ENCODE measurements at places on chromosomes 16 and 17.

GRCh38 chr17:16121915-16122314 lies 93.4 kb downstream of the NCOR1 start:
- DNase-seq, result no peak

DNA sequence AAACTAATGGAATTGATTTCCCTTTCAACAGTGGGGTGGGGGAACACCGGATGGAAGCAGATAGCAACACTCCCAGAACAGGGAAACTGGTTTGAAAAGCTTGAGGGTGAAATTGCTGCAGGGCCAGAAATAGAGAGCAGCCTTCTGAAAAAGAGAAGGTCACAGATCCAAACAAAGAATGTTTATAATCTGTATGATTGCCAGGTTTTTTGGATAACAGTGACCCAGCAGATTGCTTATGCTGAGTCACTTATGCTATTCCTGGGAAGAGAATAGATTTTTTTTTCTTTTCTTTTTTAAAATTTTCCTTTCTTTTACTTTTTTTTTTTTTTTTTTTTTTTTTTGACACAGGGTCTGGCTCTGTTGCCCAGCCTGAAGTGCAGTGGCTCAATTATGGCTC lies 641.3 kb downstream of the KCNJ2 start:
- DNase-seq, result no peak

- DNase-seq, result no peak
Measured at GRCh38 chr17:49082231-49082630, 50.3 kb upstream of the B4GALNT2 start.

DNA sequence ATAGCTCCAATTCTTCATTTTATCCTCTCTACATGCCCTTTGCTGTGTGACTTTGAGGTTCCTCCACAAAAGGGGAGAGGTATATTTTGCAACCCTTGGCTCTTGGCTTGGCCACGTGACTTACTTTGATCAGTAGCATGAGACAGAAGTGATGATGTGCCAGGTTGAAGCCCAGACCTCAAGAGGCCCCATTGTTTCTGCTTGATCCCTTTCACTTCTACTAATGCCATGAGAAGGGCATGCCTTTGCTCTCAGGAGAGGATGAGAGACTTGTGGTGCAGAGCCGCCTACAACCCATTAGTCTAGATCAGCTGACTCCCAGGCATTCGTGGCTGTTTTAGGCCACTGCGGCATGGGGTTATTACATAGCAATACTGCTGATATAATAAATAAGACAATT lies 356.2 kb upstream of the SALL1 start:
- no peak for DNase-seq

GRCh38 chr17:42751628-42752027 lies 6.8 kb upstream of the EZH1 start:
- no peak for DNase-seq

- DNase-seq, result peak; percentile 94
Measured at GRCh38 chr17:67246653-67247415, 1.8 kb upstream of the HELZ start.

- DNase-seq, result no peak
Measured at GRCh38 chr17:72404872-72405271, 284.1 kb downstream of the SOX9 start.

GRCh38 chr17:45782889-45783592 lies 1.1 kb upstream of the CRHR1 start:
- no peak for DNase-seq

- peak; percentile 58 for DNase-seq
Measured at GRCh38 chr17:75262112-75262606, 480 bp downstream of the MRPS7 start.

All from HT-29 (cell line).